ENCODE measurements at places on chromosomes 6 and 20. TPM values are rescaled to one million over a fixed set of nuclear protein-coding genes. Genes with fewer than 3 reads are reported as not detected.

- DNase-seq = no peak
These were observed 163.3 kb downstream of the SCML4 start for GRCh38 chr6:107660839-107661238.

DNA sequence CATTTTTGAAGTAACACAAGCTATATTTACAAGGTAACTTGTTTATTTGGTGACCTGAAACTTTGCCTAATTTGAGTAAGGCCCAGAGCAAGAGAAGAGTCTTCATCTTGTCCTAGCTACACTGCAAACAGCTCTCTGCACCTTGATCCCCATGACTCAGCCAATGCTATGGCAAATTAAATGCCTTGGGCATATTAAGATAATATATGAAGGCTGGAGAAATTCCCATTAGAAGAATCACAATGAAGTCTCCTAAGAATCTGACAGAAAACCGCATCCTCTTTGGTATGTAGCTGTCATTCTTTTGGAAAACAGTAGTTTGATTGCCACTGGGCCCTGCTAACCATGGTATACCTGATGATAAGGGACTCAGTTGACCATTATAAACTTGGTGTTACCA, 204.5 kb downstream of the UBE3D start:
- DNase-seq = no peak

ADTRP gene
- total RNA-seq = 22.8 TPM

GRCh38 chr6:4665489-4666417, 110.5 kb upstream of the CDYL start:
- no peak for DNase-seq

DNA sequence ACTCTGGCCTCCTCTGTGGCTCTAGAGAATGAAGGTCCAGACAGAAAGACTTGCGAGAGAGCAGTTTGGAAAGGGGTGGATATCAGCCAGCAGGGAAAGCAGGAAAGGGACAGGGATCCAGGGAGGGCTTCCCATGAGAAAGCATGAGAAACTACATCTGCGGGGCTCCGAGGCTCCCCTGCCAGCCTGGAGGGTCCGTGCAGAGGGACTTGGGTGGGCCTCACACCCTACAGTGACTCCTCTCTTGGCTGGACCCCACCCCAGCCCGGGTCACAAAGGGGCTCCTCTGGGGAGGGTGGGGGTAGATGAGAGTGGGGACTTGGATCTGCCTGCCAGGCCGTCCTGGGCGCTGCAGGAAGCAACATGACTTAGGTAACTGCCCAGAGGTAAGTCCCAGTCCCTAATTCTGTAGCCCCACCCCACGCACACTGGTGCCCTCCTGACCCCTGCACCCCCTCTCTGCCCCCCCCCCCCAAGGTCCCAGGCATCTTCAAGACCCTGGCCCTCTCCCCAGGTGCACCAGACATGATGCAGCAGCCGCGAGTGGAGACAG, at the start of gene TMEM239:
TMEM239 (plus strand) TSS at position 335 of the 553 bp plus-strand sequence; CDS start at position 526, 191 bp downstream.
- no peak for DNase-seq

DNA sequence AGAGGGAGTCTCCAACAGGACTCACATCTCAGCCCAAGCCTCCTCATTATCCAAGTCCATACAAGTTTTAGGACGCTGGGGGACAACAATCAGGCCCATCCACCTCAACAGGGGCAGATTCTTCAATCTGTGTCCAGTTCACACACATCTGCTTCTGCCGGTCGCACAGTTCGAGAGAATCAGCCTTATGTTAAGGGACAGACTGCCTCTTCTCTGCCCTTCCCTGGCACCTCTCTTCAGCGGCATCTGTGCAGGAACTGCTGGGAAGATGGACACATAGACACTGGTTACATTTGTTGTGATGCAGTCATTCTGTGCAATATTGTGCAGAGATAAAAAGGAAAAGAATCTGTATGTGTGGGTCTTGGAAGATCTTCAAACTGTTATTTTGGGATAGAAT, 21.0 kb downstream of the ULBP1 start:
- no peak for DNase-seq

GRCh38 chr6:62541502-62541901, 255.5 kb upstream of the KHDRBS2 start:
- no peak for DNase-seq

DNA sequence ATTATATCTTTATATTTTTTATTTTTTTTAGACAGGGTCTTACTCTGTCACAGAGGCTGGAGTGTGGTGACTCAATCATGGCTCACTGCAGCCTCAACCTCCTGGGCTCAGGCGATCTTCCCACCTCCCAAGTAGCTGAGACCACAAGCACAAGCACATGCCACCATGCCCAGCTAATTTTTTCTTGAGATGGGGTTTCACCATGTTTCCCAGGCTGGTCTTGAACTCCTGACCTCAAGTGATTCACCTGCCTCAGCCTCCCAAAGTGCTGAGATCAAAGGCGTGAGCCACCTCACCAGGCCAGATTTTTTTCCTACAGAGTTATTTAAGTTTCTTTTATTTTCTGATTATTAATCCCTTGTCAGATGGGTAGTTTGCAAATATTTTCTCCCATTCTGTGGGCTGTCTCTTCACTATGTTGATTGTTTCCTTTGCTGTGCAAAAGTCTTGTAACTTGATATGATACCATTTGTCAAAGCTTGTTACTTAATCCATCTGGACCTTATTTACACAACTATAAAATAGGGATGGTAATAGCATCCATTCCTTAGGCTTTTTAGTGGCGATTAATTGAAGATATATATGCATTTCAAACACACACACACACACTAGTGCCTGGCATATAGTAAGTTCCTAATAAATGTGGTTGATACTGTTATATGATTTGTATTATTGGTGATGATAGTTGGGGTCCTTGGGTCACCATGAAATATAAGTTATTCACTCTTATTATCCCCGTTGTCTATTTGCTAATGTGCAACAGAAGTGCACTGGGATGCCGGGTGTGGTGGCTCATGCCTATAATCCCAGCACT, 187.1 kb downstream of the BCAS1 start:
- no peak for DNase-seq

GRCh38 chr6:132785936-132786335, 12.5 kb downstream of the SLC18B1 start:
- DNase-seq = no peak

ADGB gene
- total RNA-seq = not detected

DNA sequence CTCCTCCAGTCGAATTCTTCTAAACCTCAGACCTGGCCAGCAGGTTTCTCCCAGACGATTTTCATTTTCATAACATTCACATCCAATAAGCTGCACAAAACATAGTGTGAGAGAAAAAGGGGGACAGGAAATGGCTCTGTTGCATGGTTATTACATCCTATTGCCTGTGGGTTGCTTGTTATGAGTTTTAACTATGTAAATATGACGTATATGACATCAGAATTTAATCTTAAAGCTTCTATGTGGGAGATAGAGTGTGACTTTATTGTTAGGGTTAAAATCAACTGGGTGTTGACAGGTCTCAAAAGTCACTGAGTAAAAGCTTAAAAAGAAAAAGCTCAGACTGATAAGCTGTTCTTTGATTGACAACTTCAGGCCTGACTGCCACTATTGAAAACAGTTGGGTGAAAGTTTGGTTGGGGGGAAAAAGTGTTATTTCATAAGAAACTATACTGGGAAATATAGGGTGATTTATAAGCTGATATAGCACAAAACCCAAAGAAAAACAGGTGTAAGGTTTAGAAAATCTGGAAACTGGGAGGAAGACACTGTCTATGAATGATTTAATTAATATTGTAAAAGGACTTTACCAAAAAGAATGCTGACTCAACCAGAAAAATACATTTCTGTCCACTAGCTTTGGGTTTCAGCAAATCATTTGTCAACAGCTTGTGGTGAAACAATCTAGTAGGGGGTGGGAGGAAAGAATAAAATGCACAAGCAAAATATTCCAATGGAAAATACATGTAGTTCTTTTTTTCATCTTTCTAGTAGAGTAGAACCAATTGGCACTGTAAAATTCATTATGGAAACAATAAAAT, 134.1 kb upstream of the CEP162 start:
- DNase-seq = no peak

- peak; percentile 58 for DNase-seq
These were observed 8.4 kb downstream of the FOXS1 start for GRCh38 chr20:31836853-31837608.

ROMO1 gene
- total RNA-seq = 172 TPM

- no peak for DNase-seq
These were observed 9.8 kb downstream of the PDE10A start for GRCh38 chr6:165653196-165653595.

- DNase-seq = no peak
These were observed 1.2 kb downstream of the IP6K3 start for GRCh38 chr6:33745548-33745947.

DNA sequence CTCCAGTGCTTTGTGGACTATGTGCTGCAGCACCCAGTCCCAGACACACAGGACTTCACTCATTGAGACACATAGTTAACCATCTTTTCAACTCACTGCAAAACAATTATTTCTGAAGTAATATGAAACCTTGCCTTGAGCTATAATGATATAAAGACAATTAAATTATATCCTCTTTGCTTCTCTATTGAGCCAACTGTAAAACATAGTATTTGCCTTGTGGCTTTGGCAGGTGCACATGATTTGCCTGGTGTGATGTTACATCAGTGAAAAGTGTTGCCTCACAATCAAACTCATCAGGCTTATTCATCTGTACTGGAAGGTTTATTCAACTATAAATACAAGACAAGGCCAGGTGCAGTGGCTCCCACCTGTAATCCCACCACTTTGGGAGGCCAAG, 80.6 kb downstream of the NCOA7 start:
- no peak for DNase-seq

DNA sequence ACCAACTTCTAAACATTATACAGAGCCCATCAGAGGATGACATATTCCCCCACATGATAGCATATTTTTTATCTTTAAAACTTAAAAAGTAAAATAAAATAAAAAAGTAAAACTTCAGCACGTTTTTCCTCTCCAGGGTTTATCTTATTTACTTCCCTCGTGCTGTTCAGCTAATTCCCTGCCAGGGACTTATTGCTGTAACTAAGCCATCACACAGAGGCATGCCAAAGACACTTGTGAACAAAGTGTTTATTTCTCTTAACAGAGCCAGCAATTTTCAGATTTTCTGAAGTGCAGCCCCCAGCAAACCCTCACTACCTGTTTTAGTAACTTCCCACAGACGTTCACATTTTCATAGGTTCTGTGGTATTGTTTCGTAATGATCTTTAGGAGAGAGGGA, 293.8 kb downstream of the ZNF217 start:
- no peak for DNase-seq

BTN1A1 gene
- total RNA-seq = not detected

NXT1 gene
- 7.0 TPM for total RNA-seq

VSX1 gene
- not detected for total RNA-seq

DNA sequence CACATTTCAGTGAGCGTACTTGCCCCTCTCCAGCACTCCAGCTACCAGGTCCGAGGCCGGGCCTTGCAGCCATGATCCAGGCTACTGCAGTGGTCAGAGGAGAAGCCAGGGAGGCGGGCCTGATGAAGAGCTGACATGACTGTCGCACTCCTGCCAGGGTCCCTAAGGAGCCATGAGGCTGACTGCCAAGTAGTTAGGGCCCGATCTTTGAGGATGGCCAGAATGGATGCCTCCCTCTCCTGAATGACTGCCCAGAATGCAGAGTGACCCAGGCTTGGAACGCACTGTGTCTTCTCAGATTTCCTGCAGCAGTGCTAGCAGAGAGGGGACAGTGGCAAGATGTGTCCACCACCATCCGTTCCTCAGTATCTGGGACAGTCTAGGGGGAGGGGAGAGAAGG, 24.7 kb upstream of the LRFN2 start:
- no peak for DNase-seq

LPA gene
- not detected for total RNA-seq

MACROD2 gene
- total RNA-seq = not detected

- DNase-seq = no peak
These were observed 58.3 kb downstream of the DACT2 start for GRCh38 chr6:168261234-168261633.

FNDC11 gene
- total RNA-seq = 0.55 TPM

CST2 gene
- total RNA-seq = 1.3 TPM

- DNase-seq = no peak
These were observed 48.7 kb upstream of the MYLIP start for GRCh38 chr6:16080204-16080603.

GRCh38 chr6:160971171-160971570, 20.4 kb upstream of the MAP3K4 start:
- DNase-seq = no peak

GRCh38 chr6:5771759-5772390, 234.8 kb downstream of the NRN1 start:
- no peak for DNase-seq

- DNase-seq = no peak
These were observed 32.5 kb downstream of the MYB start for GRCh38 chr6:135213616-135214015.

GRCh38 chr20:62603021-62603906, 39.0 kb upstream of the SLCO4A1 start:
- DNase-seq = peak; percentile 88

DNA sequence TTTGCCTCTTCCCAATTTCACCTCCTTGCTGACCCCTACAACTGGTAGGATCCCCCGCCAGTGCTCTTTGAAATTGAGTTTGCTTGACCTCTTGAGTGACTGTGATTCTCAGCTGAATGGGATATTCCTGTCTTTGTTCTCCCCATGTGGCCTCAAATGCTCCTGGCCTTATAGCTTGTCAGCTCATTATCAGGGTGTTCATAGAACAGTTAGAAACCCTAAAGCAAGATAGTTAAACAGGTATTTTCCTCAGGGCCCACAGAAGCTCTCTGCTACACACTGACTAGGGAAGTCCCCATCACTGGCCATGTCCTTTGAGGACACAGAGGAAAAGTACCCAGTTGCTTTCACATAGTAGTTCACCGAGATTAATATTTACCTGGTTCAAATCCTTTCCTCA, 211.5 kb upstream of the DTNBP1 start:
- no peak for DNase-seq

- no peak for DNase-seq
These were observed 156.4 kb downstream of the MTHFD1L start for GRCh38 chr6:151021896-151022295.

GRCh38 chr6:89116702-89117101, 1.2 kb downstream of the SRSF12 start:
- no peak for DNase-seq

DNA sequence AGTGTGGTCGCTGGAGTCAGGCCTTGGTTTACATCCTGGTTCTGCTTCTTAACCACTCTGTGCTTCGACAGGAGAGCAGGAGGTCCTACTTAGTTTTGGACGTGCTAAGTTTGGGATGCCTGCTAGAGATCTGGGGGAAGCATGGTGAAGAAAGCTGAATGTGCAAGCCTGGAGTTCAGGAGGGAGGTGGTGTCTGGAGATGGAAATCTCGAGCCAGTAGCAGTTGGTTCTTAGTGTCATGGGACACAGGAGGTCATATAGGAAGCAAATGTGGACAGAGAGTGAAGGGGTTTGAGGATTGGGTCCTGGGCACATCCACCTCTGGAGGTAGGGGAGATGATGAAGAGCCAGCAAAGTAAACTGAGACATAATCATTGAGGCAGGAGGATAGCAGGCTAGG, 131.4 kb downstream of the SYCP2 start:
- DNase-seq = no peak

GRCh38 chr6:155121699-155122098, 126.6 kb downstream of the TIAM2 start:
- no peak for DNase-seq

All from stomach (tissue), 19 donors.